ENCODE measurements at places on chromosomes 7 and 10. TPM values are rescaled to one million over a fixed set of nuclear protein-coding genes. Genes with fewer than 3 reads are reported as not detected.

Gene LBX1
- total RNA-seq, result not detected

Gene ASZ1
- not detected for total RNA-seq

DNA sequence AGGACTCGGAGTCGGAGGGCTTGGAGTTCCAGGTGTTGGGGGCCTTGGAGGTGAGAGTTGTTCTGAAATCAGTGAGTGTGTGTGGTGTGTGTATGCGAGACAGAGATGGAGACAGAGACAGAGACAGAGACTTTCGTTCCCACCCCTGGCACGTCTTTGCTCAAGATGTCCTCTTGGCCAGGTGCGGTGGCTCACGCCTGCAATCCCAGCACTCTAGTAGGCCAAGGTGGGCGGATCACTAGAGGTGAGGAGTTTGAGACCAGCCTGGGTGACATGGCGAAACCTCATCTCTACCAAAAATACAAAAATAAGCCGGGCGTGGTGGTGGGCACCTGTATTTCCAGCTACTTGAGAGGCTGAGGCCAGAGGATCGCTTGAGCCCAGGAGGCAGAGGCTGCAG, 20.0 kb upstream of the LIMK1 start:
- DNase-seq, result no peak

- no peak for DNase-seq
These were observed 100.4 kb downstream of the RGS10 start for GRCh38 chr10:119441921-119442757.

GRCh38 chr7:33422825-33423645, 293.7 kb downstream of the BBS9 start:
- DNase-seq, result no peak

DNA sequence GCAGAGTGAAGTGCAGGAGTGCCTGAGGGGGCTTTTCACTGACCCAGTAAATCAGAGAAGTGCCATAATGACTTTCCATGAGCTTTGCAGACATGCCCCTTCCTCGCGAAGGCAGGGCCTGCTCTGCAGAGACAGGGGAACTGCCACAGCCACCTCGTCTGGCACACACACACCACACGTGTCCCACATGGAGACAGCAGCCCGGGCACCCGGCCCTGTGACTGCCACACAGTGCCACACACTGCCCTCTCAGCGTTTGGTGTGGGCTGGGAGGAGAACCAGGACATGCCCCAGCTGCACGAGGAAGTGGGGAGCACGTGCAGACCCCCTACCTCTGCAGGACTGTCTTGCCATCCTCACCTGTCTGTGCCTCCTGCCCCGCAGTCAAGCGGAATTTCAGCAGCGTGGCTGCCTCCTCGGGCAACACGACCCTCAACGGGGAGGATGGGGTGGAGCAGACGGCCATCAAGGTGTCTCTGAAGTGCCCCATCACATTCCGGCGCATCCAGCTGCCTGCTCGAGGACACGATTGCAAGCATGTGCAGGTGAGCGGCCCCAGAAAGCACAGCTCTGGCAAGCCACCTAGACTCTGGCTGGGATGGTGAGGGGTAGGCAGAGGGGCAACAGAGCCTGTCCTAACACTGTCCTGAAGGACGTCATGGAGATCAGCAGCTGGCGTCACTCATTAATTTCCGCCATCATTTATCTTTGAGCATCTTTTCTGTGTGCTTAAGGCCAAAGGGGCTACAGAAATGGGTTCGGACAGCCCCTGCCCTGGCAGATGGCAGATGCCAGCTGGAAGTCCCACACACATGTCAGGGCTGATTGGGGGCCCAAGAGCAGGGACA, 43.4 kb upstream of the PPIF start:
- no peak for DNase-seq

DNA sequence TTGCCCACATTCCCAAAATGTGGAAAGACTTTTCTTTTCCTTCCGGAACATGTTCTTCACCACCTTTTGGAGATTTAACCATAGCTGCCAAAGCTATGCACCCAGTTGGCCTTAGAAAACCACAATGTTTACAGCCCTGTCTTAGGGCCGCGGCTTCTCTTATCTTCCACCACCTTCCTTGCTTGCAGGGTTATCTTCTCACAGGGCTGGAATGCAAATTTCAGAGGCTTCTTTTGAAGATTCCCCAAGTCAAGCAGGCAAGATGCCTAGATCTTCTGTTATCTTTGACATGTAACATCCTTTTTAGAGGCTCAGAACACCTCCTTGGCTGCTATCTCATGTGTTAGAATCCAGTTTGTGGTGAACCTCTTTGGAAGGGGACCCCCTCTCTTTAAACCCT, 11.1 kb downstream of the KCTD7 start:
- no peak for DNase-seq

- DNase-seq, result no peak
These were observed 94.3 kb downstream of the CFAP58 start for GRCh38 chr10:104447906-104448305.

DNA sequence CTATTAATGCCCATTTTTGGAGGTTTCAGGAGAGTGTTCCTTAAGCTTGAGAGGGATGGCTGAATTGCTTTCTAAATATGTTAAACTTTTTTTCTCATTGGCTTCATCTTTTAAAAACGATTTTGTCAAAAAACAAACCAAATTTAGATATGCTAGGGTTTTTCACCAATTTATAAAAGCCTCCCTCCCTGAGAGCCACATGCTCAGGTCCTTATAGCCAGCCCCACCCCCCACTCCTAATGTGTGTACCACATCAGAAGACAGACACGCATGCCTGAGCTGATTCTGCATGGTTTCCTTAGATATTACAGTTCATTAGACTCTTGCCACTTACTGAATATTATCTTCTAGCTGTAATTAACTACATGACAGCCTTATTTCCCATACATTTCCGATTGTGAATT, 2.0 kb downstream of the CUL1 start:
- DNase-seq, result peak; percentile 45

GRCh38 chr7:123041101-123041500, 45.6 kb upstream of the TAS2R16 start:
- no peak for DNase-seq

- no peak for DNase-seq
These were observed 28.6 kb downstream of the MCM10 start for GRCh38 chr10:13189961-13190360.

DNA sequence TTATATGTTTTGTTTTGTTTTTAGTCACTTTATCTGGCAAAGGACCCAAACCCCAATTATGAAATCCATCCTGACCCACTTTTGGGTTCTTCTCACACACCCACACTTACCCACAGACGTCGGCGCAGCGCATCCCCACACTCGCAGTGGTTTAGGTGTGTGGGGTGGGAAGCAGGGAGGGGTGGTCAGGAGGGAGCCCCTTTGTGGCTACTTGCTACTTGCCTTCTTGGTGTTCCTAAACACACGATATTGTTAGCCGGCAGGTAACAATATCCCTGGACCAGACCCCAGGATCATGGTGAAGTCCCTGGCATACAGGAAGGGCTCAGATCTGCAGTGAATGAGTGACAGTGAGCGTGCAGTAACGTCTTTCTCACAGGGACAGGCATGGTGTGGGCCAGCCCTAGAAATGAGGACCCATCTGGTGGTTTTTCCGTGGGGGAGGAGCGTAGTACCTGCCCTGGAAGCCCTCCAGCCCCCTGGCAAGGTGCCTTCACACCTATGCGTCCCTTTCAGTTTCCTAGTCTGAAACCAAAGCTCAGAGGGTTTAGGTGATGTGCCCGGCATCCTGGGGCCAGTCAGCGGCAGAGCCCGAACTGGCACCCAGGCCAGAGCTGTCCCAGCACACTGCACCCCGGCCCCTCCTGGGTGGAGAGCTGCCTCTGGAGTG, 4.4 kb downstream of the SPOCK2 start:
- no peak for DNase-seq

GRCh38 chr7:45068236-45069023, 20.3 kb downstream of the NACAD start:
- DNase-seq, result no peak

DNA sequence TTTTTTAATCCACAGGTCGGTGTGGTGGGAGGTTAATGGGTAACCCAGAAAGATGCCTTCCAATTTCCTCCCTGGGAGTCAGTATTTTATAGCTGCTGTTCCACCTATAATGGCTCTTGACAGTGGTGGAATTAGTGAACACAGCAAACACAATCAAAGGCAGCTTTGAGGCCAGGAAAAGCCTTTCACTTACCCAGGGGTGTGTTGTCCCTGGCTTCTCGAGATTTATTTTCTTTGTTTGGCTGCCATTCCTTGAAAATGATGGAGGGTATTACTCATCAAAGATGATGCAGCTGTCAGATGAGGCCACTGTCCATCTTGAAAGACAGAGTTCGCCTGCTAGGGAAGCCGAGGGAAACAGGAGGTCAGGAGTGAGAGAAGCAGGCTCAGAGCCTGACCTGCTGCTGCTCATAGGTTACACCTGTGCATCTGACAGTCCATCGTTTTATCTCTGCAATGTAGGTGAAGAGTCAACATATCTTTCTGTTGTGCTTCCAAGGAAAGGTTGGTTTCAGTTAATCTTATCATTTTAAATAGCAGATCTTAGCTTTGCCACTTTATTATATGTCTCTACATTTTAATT, 221.6 kb downstream of the XPNPEP1 start:
- peak; percentile 10 for DNase-seq

DNA sequence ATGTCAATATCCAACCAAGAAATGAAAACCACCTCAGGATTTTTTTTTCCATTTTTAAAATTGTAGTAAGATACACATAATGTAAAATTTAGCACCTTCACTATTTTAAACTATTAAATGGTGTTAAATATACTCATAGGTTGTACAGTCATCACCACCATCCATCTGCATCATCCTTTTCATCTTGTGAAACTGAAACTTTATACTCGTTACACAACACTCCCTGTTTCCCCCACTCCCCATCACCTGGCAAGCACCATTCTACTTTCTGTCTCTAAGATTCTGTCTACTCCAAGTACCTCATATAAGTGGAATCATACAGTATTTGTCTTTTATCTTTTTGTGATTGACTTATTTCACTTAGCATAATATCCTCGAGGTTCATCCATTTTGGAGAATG, 335.2 kb upstream of the NPSR1 start:
- DNase-seq, result peak; percentile 50

DNA sequence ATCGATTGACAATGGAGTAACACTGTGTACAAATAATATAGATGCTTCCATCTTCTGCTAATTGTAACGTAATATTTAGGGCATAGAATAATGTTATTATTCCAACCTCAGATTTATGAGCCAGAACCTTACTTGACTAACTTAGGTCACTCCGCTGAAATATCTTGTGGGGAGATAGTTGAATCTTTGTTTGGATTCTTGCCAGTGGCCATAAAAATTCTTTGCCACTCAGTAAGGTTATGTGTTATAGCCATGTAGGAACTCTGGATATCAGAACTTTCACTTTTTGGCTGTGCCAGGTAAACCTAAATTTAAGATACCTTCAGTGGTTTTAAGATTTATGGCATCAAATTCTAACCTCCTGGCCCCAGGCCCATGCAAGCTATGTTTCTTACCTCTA, 197.6 kb downstream of the WDR11 start:
- DNase-seq, result no peak

GRCh38 chr10:123147635-123148413, at the start of gene HMX2:
Gene HMX2 (plus strand): TSS chr10:123148136. CDS start chr10:123148379, 243 bp downstream.
- DNase-seq, result no peak

- no peak for DNase-seq
These were observed 29.2 kb upstream of the MKX start for GRCh38 chr10:27774831-27775230.

- peak; percentile 80 for DNase-seq
These were observed 26.4 kb downstream of the PRF1 start for GRCh38 chr10:70575874-70576802.

DNA sequence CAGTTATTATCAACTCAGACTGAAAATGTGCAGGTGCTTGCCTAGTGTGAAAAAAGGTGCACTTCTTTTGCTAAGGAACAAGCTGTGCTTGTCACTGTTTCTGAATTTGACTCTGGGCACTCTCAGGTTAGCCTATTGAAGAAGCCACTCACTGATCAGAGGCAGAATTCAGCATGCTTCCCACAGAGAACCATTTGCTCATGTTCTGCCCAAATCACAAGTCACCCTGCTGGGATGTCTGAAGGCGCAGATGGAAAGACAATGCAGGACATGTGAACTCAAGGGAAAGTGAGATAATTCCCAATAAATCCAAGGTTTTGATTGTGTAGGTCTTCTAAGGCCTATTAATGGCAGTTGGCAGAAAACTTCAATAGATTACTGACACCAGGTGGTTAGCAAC, 47.8 kb upstream of the CSTF2T start:
- no peak for DNase-seq

GRCh38 chr7:121406944-121407343, 10.8 kb upstream of the FAM3C start:
- no peak for DNase-seq

DNA sequence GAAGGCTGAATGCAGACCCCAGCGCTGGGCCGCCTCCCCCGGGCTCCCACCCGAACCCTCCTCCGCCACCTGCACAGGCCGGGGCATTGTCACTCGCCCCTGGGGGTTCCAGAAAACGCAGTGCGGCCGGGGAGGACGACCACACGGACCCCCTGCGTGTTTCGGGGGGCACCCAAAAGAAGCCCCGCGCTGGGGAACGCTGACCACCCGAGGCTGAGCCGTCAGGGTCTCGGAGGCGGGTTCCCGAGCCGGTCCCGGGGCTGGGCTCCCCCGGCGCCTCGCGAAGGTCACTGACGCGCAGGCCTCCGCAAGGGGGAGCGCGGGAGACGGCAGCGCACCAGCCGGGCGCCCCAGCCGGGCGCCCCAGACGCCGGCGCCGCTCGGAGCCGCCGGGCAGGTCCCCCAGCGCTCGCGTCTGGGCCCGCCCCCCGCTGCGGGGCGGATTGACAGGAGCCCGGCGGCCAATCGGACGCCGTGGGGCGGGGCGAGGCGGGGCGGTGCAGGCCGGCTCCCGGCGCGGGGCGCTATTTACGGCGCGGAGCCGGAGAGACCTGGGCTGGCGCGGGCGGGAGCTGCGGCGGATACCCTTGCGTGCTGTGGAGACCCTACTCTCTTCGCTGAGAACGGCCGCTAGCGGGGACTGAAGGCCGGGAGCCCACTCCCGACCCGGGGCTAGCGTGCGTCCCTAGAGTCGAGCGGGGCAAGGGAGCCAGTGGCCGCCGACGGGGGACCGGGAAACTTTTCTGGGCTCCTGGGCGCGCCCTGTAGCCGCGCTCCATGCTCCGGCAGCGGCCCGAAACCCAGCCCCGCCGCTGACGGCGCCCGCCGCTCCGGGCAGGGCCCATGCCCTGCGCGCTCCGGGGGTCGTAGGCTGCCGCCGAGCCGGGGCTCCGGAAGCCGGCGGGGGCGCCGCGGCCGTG, at the start of gene BAMBI:
BAMBI (plus strand) TSS at position 554 of the 920 bp plus-strand sequence. CDS start 377 bp downstream, outside the sequence.
- DNase-seq, result peak; percentile 91

- no peak for DNase-seq
These were observed 799.5 kb downstream of the LRMDA start for GRCh38 chr10:76230921-76231285.

- no peak for DNase-seq
These were observed 108.0 kb downstream of the LRRTM3 start for GRCh38 chr10:67033878-67034277.

DNA sequence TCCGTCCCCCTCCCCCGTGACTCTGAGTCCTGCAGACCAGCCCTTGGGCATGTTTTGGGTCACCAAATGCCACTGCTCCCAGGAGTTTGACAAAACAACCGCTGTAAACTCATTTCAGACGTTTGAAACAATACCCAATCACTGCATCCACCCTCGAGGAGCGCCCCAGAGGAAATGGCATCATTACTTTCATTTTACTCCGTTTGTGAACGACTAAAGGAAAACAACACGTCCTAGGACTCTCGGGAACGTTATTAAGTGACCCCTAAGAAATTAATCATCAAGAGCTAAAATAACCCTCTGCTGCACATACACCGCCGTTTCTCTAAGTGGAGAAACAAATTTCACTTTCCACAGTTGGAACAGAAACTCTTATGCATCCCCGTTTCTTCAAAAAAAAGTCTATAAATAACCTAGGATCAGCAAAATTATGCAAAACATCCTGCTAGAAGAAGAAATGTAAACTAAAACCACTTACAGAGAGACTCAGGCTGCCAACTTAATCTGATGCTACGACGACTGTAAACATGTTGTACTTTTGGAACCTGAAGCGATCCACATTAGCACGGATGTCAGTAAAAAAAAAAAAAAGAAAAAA, 109.9 kb upstream of the EFCAB10 start:
- DNase-seq, result no peak
